Activated CD4-positive, alpha-beta memory T cell treated with anti-CD3 and anti-CD28 coated beads for 36 hours (primary cell): ENCODE measurements at places on chromosomes 13 and 19. TPM values are rescaled to one million over a fixed set of nuclear protein-coding genes. Genes with fewer than 3 reads are reported as not detected.

DNA sequence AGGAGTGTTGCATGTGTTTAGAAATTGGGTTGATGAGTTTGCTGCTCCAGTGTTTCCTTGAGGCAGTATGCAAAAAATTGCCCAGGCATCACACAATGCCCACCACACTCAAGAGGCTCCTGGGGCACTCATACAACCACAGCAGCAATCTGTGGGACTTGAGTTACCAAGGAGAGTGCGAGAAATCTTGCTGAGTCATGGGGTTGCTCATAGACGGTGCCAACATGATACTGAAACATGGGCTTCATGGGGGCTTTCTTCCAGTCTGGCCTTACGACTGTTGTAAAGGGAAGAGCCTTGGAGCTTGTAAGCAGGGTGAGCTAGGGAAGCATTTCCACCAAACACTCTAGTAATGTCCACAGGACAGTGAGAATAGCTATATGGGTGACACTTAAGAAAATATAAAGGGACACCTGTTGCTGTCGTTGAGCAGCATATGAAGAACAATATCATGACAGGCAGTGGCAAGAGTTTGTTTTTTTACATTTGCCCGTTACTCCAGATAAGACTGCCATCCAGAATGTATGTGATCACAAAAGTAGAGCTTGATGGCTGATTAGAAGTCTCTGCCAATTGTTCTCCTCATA lies 1237.4 kb downstream of the UQCRFS1 start:
- DNase-seq: no peak

DNA sequence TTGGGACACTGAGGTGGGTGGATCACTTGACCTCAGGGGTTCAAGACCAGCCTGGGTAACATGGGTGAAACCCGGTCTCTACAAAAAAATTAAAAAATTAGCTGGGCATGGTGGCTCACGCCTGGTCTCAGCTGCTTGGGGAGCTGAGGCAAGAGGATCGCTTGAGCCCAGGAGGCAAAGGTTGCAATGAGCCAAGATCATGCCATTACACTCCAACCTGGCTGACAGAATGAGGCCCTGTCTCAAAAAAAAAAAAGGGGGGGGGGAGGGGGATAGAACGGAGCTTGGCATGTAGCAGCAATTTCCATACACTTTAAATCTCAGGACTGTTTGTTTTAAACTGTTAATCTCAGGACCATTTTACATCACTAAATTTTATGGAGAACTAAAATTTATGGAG lies 2.2 kb downstream of the ACP7 start:
- no peak for DNase-seq

The KRI1 gene
- 52.3 TPM for total RNA-seq

GRCh38 chr19:49699364-49699763 lies 8.4 kb downstream of the CPT1C start:
- DNase-seq: no peak

GRCh38 chr19:44817725-44818465 lies 9.0 kb downstream of the BCAM start:
- no peak for DNase-seq

GRCh38 chr19:27751044-27751391 lies 1461.9 kb downstream of the UQCRFS1 start:
- DNase-seq: no peak

The CLDND2 gene
- 4.8 TPM for total RNA-seq

- no peak for DNase-seq
Measured at GRCh38 chr13:37202264-37202663, 96.8 kb upstream of the CSNK1A1L start.

The CPT1C gene
- total RNA-seq: 1.4 TPM

DNA sequence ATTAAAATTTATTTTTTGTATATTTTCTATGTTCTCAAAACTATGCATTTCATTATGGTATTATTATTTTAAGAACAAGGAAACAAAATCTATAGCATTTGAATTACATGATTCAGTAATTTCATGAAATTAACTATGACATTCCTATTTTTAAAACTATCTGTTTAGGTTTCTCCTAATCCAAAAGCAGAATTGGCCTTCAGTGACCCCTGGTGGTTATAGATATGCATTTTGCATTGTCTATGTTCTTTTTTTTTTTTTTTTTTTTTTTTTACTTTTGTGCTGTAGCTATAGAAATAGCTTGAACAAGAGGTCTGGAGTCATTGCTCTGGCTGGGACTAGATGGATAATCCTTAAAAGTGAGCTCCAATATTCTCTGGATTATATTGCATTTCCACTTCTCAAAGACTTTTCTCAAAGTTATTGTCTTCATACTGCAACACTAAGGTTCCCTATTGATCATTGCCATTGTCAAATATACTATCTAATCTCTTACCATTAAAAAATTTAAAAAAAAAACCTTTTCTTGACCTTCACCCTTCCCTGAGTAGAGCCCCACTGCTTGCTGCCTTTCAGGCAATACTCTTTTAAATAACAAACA lies 15.9 kb upstream of the DNAJC3 start:
- no peak for DNase-seq

- no peak for DNase-seq
Measured at GRCh38 chr19:40661616-40662015, 28.8 kb downstream of the NUMBL start.

The FAM216B gene
- not detected for total RNA-seq

The KLK14 gene
- total RNA-seq: 0.61 TPM

GRCh38 chr13:39816936-39817335 lies 161.5 kb downstream of the COG6 start:
- no peak for DNase-seq

The ZNF284 gene
- 1.1 TPM for total RNA-seq

- DNase-seq: no peak
Measured at GRCh38 chr13:52414963-52415362, 9.0 kb upstream of the THSD1 start.

- DNase-seq: no peak
Measured at GRCh38 chr19:51220996-51221395, 3.9 kb upstream of the CD33 start.

The EHD2 gene
- 1.6 TPM for total RNA-seq

The RLN3 gene
- not detected for total RNA-seq

GRCh38 chr13:91313581-91313980 lies 33.9 kb upstream of the MIR17HG start:
- no peak for DNase-seq

GRCh38 chr13:30312904-30313303 lies 5.6 kb upstream of the KATNAL1 start:
- DNase-seq: no peak

The CD209 gene
- total RNA-seq: not detected

- peak; percentile 53 for DNase-seq
Measured at GRCh38 chr19:7888145-7888825, at the start of gene LRRC8E. LRRC8E (plus strand) TSS chr19:7888510; CDS start chr19:7895604, 7,094 bp downstream.

The KLK1 gene
- total RNA-seq: 0.59 TPM

The EBI3 gene
- total RNA-seq: 11.0 TPM

GRCh38 chr19:17805427-17805826 lies 10.5 kb downstream of the B3GNT3 start:
- DNase-seq: no peak

GRCh38 chr13:46855166-46855565 lies 41.7 kb downstream of the HTR2A start:
- no peak for DNase-seq

- DNase-seq: no peak
Measured at GRCh38 chr13:94479616-94480015, at the start of gene DCT. DCT (minus strand) TSS chr13:94479682; CDS start chr13:94479255, 427 bp downstream.

DNA sequence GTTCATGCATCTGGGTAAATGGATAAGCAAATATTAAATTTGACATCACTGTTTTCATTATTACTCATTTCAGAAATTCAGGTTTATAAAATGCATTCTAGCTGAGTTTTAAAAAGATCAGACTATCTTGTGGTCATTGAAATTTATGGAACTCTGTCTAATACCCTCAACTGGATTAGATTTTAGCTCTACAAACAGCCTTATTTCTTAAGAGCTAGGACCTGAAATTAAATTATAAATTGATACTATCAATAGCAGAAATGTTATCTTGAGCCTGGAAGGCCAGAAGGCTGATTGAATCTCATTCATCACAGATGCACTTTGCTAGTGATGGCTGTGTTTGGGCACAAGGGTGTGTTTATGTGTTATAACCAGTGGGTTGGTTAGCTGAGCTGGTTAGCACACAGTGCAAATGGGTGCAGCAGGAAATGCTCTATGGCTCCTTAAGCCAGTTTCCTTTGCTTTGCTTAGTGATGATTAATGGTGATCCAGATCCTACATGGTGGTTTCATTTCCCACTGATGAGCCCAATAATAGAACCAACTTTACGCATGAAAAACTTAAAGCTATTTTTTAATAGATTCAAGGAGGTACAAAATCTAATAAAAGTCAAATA lies 310.8 kb upstream of the KLF12 start:
- DNase-seq: no peak

- no peak for DNase-seq
Measured at GRCh38 chr19:5352229-5352763, 11.7 kb upstream of the PTPRS start.

The ERICH4 gene
- not detected for total RNA-seq

DNA sequence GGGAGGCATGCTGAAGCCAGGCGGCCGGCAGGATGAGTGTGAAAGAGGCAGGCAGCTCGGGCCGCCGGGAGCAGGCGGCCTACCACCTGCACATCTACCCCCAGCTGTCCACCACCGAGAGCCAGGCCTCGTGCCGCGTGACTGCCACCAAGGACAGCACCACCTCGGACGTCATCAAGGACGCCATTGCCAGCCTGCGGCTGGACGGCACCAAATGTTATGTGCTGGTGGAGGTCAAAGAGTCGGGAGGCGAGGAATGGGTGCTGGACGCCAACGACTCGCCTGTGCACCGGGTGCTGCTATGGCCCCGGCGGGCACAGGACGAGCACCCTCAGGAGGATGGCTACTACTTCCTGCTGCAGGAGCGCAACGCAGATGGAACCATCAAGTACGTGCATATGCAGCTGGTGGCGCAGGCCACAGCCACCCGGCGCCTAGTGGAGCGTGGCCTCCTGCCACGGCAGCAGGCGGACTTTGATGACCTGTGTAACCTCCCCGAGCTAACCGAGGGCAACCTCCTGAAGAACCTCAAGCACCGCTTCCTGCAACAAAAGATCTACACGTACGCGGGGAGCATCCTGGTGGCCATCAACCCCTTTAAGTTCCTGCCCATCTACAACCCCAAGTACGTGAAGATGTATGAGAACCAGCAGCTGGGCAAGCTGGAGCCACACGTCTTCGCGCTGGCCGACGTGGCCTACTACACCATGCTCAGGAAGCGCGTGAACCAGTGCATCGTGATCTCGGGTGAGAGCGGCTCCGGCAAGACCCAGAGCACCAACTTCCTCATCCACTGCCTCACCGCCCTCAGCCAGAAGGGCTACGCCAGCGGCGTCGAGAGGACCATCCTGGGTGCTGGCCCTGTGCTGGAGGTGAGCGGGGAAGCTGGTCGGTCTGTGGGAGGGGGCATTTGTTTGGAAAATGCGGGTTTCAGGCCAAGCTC lies 26.4 kb downstream of the MYO9B start:
- DNase-seq: no peak

GRCh38 chr13:66139250-66139649 lies 1090.9 kb downstream of the PCDH9 start:
- DNase-seq: no peak

DNA sequence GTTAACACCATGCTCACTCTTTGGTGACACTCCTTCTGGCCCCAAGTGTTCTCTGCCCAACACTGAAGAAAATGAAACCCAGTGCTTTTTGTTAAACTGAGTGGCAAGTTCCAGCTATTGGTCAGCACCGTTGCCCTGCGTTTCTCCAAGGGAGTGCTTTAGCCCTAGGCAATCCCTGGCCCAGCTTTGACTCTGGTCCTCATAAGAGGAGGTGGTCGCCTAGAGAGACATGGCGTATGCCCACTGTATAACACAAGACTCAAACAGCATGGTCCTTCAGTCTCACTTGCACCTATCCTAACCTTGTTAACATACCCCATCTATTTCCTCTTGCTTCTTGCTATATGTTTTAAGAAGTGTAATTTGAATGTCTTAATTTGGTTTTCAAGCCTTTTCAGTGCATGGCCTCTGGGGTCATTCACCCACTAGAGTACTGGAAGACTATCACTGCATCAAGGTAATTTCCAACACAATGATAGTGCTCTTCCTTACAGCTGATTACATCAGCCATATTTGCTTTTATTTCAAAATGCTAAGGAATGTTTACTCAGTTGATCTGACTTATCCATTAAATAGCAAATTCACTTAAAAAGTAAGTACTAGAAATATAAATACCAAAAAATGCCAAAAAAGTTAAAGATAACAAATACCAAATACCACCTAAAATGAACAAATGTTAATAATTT lies 190.5 kb upstream of the SOX21 start:
- DNase-seq: no peak

- DNase-seq: peak; percentile 100
Measured at GRCh38 chr19:58558623-58559274, 338 bp upstream of the UBE2M start.

The ADPRHL1 gene
- total RNA-seq: 0.56 TPM

The CDC37 gene
- total RNA-seq: 207 TPM

The POLR1G gene
- 11.1 TPM for total RNA-seq

DNA sequence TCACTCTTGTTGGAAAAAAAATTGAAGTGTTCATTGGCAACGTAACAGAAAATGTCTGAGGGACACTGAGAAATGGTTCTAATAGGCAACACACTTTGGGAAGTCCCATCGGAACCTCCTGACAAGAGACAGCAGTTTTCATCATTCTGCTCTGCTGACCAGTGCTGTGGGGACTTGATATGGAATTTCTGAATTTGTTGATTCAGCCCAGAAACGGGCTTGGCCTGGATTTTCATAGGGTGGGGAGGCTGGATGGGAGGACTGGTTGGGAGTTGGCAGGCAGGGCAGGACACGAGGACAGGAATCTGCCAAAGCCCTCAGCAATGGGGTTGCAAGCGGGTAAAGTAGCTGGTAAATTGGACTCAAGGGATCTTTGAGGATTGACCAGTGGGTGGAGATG lies 96.5 kb downstream of the DCT start:
- no peak for DNase-seq

GRCh38 chr19:37920591-37921450 lies 13.8 kb downstream of the SIPA1L3 start:
- no peak for DNase-seq

DNA sequence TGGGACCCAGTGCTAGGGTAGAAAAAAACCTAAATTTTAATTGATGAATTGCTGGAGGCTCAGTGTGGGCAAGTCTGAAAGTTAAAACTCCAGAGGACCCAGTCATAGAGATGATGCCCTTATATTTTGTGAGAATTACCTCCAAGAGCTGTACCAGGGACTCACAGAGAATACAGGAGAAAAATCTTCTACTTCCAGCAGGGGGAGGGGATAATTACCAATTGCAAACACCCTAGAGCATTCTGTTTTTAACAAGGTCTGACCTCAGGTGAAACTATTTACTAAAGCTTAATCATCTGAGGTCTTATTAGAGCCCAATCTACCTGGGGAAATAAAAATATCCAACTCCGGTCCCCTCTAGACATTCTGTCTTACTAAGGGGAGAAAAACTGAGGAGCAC lies 994.7 kb upstream of the MIR17HG start:
- DNase-seq: no peak

The KLF5 gene
- 4.2 TPM for total RNA-seq

The C1QTNF9B gene
- total RNA-seq: not detected

DNA sequence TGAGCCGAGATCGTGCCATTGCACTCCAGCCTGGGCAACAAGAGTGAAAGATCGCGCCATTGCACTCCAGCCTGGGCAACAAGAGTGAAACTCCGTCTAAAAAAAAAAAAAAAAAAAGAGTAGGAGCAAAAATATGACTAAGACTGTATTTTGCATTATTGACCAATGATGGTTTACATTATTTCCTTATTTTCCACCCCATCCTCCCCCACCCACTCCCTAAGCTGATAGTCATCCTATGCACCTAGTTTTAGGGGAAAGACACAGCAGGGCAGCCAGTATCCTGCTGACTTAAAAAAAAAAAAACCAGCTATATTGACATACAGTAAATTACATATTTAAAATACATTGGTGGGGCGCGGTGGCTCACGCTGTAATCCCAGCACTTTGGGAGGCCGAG lies 25.1 kb downstream of the VAV1 start:
- no peak for DNase-seq
